ENCODE measurements at places on chromosomes 16 and 17.

- no peak for DNase-seq
Measured at GRCh38 chr17:51685287-51685909, 425.1 kb downstream of the UTP18 start.

GRCh38 chr17:19538095-19539039, 4.7 kb downstream of the SLC47A1 start:
- DNase-seq = no peak

DNA sequence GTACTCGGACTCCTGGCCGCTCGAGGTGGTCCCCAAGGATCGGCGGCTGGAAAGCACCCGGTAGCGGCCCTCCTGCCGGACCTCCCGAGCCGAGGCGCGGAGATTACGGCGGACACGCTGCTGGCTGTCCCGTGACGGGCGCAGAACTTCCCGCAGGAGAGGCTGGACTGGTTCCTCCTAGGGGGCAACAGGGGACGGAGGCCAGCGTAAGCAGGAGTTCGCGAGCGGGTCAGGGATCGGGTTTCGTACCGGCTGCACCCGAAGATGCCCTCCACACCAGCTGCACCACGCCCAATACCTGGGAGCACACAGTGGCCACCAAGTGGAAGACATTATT, 341 bp downstream of the SLC7A6OS start:
- no peak for DNase-seq

DNA sequence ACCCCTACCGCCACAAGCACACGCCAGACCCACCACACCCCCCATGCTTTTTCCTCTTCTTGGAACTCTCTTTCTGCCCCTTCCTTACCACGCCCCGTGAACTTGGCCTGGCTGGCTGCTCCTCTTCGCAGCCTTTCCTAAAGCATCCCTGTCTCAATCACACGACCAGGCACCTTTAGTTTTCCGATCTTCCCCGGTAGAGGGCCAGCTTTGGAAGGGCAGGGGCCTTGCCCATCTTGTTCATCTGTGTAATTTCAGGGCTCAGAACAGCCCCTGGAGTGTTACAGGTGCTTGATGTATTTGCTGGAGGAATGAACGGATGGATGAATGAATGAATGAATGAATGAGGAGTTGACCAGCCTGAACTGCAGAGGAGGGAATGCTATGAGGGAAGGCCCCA, 3.7 kb downstream of the SPPL2C start:
- no peak for DNase-seq

GRCh38 chr16:15642557-15643047, 352 bp downstream of the MARF1 start:
- DNase-seq = no peak

DNA sequence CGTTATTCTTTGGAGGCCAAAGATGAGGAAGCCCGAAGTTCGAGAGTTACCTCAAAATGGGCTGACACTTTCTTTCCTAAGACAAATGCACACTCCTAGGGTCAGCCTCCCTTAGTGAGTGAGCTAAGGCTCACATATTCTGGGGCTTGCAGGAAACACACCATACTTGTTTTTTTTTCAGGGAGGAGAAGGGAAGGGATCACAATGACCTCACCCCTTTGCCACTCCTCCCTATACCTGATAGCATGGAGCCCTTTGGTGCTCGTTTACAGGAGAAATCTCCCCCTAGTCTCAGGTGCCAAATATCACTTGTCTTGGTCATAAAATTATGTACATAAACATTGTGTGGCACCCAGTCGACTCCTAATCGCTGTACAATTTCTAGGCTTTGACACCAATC, 4.6 kb upstream of the TMEM100 start:
- DNase-seq = no peak

All from non-pigmented ciliary epithelial cell (primary cell).